ENCODE measurements at places on chromosomes 12 and 14. TPM values are rescaled to one million over a fixed set of nuclear protein-coding genes. Genes with fewer than 3 reads are reported as not detected.

- no peak for DNase-seq
- H3K27ac ChIP-seq = no peak overlapping the region
- no peak overlapping the region for H3K4me3 ChIP-seq
- no peaks in the 10 kb centered on the region for H3K36me3 ChIP-seq
- no peaks in the 10 kb centered on the region for H3K4me1 ChIP-seq
- H3K27me3 ChIP-seq = no peaks in the 10 kb centered on the region
These were observed 248.2 kb downstream of the DPF3 start for GRCh38 chr14:72645706-72646105.

The KRT71 gene
- total RNA-seq = not detected

The KITLG gene
- 20.4 TPM for total RNA-seq

The TEX52 gene
- total RNA-seq = not detected

Data from vagina (tissue), 2 donors.